ENCODE measurements at places on chromosomes 2 and 18. TPM values are rescaled to one million over a fixed set of nuclear protein-coding genes. Genes with fewer than 3 reads are reported as not detected.

GRCh38 chr2:31013301-31013700, 124.9 kb downstream of the GALNT14 start:
- no peak for DNase-seq

DNA sequence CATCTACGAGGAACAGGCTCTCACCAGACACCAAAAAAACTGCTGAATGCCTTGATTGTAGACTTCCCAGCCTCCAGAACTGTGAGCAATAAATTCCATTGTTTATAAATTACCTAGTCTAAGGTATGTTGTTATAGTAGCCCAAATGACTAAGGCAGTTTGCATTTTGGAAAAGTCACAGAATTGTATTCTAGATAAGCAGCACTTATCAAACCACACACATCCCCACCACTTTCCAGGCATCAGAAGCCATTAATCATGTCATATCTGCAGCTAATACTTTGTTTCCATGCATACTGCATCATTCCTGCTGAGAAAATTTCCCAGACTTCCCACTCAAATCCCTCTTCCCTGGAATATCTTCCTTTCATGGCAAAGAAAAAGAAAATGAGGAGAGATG, 187.2 kb downstream of the INO80D start:
- no peak for DNase-seq

Gene SERPINB7
- total RNA-seq = 25.0 TPM

Gene GALNT13
- total RNA-seq = 1.3 TPM

DNA sequence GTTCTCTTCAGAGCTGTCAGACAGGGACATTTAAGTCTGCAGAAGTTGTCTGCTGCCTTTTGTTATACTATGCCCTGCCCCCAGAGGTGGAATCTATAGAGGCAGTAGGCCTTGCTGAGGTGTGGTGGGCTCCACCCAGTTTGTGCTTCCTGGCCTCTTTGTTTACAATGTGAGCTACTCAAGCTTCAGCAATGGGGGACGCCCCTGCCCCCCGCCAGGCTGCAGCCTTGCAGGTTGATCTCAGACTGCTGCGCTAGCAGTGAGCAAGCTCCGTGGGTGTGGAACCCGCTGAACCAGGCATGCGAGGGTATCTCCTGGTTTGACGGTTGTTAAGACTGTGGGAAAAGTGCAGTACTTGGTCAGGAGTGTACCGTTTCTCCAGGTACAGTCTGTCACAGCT, 24.0 kb upstream of the PAIP2B start:
- no peak for DNase-seq

Measured in bronchial epithelial cell (primary cell).